Activated CD4-positive, alpha-beta T cell treated with anti-CD3 and anti-CD28 coated beads, Interleukin-2, Interleukin-4, amounts not matched to agents 100 ng/mL and 50 ng/mL, durations not matched to agents 16 hours and 8 hours (primary cell): ENCODE measurements at places on chromosomes 3 and 15.

DNA sequence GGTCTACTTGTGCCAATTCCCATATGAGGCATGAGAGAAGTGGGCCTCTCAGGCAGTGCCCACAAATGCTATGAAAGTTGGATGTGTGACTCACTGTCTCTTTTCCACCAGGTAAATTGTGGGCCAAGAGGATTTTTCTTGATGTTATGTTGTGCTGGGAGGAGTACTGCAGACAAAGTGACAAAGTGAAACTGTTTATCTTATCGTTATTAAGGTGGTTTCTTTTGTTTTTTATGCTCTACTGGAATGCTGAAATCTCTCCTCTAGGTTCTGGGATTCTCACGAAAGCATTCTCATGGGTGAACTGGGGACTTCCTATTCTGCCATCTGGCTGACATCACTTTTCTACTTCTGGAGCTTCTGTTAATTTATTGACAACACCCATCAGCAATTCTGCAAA is 919.6 kb upstream of the EPHA6 start:
- DNase-seq, result no peak

DNA sequence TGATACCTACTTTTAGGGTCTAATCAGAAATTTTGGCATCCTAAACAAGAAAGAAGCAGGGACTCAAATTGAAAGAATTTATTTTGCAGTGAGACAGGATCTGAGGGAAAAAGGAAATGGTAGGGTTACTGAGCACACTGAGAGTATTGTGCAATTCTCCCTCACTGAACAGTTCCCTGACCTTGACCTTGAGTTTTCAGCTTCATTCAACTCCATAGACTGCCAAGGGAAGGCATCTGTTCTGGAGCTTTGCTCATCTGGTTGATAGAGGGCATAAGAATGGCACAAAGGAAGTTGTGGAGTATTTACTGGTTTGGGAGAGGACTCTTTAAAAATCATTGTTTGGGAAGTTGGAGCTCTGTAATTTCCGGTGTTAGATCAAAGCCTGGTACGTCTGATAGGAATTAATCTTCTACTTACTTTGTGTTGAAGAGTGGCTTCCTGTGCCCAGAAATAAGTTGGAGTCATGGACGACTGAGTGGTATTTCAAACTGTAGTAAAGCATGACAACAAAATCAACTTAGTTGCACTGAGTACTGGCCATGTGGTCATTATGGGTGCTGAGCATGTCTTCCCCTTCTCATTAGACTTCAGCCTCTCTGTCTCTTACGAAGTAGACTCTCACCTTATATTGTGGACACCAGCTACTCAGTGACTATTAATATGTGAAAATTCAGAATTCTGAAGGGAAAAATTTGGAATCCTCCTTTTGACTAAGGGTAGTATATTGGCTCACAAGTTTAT is 40.8 kb downstream of the CLDN1 start:
- no peak for DNase-seq

DNA sequence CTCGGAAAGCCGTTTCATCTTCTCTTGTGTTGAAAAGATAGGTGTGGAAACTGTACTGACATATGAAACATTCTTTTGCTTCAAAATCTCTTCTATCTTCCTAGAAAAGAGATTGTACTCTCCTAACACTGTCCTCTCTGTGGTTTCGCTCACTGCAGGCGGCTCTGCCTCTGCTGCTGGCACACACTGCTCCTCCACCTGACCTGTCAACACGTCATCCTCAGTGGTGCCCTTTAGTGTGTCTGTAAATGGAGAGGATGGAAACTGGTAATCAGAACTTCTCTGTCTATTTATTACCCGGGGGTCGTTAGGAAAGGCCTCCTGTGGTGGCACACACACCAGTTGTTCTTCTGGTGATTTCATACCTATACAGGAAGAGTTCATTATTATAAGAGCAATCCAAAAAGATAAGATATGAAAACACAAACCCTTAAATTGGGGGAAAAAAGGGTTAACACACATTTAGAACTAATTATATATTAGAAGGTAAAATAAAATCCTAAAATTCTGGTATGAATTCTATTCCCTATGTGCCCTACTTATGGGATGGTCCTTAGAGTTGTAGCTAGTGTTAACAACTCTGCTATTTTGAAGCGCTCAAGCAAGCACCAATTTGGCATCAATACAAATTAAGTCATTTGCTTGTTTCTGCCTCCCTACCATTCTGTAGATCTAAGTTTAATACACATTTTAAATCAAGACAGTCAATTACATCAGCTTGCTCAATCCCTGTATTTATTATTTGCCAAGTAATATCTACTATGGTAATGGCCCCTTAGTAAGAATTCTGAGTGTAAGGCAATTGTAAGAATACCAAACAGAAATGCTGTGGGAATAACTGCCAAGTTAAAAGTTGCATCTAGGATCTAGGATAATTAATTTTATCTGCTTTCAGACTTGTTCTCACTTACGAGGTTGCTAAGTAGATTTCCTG is 49.2 kb downstream of the TASOR start:
- DNase-seq, result no peak

DNA sequence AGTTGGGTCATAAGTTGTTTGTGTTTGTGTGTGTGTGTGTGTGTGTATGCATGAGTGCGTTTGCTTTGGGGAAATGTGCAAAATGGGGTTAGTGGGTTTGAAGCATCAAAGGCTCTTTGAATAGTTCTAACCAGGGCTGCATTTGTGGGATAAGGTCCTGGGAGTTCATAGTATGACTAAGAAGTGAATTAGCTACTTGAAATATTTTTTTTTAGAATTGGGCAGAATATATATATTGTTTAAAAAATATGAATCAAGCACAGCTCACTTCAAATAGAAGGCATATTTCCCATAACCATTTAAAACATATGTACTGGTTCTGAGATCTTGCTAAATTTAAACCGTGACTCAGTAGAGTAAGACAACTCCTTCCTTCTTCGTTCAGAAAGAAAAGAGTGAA is 43.1 kb downstream of the IGF2BP2 start:
- no peak for DNase-seq

DNA sequence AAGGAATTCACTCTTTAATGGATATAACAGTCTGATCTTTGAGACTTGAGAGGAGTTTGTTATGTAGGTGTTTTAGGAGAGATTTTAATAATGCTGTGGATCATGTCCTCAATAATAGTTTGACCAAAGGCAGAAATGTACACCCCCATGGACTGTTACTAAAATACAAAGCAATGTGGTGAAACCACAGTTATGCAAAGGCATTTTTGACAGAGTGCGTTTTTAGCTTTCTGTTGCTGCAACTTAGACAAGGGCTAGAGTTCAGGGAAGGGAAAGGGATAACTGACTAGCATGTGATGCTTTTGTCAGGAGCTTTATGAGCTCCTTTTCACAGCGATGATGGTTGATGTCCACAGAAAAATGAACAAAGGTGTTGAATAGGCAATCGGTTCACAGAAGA is 3.6 kb upstream of the STARD5 start:
- no peak for DNase-seq

DNA sequence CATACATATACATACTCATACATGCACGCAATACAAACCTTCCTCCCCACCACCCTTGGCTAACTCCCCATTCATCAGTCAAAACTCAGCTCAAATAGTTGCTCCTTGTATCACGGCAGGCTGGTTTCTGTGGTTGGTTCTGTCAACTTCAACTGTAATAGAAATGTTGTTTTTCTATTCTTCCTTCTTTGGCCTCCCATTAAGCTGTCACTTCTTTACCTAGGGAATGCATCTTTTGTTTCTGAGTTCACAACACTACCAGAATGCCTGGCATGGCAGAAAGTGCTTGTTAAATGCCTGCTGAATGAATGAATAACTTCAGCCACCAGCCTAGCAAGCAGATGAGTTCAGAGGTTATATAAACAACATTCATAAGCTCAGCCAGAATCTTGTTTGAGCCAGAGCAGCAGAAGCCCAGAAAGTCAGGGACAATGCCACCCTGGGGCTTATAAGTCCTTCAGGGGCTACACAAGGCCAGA is 63.1 kb downstream of the B3GALNT1 start:
- no peak for DNase-seq

- no peak for DNase-seq
Measured at GRCh38 chr3:116097226-116097625, 348.1 kb downstream of the LSAMP start.

GRCh38 chr15:69648775-69649735 is 196.4 kb downstream of the RPLP1 start:
- DNase-seq, result no peak

GRCh38 chr3:12758025-12758781 is 856 bp downstream of the TMEM40 start:
- no peak for DNase-seq

GRCh38 chr3:46829699-46830208 is 33.5 kb downstream of the MYL3 start:
- peak; percentile 24 for DNase-seq

DNA sequence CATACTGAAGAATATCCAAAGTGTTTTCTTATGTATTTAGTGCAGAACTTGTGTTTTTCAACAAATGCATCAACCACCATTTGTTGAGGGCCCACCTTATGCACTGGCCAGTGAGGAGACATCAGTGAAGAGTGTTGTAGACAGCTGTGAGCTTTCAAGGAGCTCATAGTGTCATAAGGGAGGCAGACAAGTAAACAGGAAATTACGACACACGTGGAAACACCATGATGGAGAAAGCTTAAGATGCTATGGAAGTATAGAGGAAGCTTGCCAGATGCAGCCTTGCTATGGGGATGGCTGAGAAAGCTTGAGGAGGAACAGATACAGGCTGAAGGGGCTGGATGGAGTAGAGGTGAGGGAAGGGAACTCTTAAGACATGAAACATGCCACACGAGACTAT is 50.8 kb upstream of the PSMD6 start:
- DNase-seq, result no peak

DNA sequence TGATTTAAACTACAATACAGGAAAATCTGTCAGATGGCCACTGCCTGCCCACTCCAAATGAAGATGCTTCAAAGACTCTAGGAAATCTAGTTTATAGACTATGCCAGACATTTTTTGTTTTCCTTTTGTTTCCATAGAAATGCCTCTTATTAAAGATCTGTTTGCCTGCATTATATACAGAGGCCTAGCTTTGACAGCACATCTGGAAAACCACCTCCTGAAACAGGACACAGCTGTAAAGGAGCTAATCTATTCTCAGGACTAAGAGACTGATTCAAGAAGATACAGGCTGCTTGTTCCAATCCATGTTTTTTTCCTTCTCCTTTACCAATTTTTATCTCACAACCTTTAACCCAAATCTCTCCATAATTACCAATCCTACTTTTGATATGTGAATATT is 75.3 kb upstream of the STRIT1 start:
- no peak for DNase-seq

GRCh38 chr15:27330326-27330725 is 359.3 kb downstream of the GABRG3 start:
- no peak for DNase-seq

GRCh38 chr15:41546851-41547786 is 3.1 kb upstream of the RPAP1 start:
- no peak for DNase-seq

- no peak for DNase-seq
Measured at GRCh38 chr3:182959474-182960350, 20.6 kb downstream of the DCUN1D1 start.

DNA sequence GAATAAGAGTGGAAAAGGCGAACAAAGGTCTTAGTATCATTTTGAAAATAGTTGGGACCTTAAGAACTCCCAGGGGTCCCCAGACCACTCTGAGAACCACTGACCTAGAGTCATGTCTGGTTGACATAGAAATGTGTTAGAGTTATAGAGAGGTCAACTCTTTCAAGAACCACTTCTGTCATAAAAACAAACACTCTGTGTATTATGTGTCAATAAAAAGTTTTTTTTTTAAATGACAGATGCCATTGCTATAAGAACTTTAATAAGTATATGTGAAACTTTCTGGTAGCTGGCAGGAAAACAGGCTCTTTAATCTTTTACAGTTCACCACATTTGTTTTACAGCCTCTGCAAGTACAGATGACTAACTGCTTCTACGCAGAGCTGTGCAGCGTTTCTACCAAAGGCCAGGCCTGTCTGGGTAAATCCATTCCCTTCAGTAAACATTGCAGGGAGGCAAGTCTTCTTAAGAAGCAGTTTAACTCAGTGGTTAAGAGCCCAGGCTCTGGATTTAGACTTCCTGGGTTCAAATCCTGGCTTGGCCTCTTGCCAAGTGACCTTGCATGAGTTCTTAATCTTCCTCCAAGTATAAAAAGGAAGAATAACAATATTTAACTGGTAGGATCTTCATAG is 56.6 kb downstream of the RFTN1 start:
- DNase-seq, result no peak

GRCh38 chr3:54619053-54619452 is 308.8 kb downstream of the LRTM1 start:
- no peak for DNase-seq

DNA sequence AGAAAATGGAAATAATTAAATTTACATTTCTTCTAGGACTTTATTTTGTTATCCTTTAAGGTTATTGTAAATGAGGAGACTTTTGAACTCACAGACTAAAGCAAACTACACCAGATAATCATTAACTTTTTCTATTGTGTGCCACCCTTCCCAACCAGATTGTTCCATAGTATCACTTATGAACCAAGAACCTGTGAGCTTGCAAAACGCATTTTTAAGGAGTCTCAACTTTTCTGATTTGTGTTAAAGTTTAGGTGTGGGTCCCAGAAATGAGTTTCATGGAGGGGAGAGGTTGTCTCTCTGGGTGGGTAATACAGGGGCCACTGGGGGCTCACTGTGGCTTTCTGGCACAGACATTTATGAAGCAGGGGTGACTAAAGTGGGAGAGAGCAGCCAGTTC is 75.7 kb downstream of the IGF1R start:
- DNase-seq, result no peak

DNA sequence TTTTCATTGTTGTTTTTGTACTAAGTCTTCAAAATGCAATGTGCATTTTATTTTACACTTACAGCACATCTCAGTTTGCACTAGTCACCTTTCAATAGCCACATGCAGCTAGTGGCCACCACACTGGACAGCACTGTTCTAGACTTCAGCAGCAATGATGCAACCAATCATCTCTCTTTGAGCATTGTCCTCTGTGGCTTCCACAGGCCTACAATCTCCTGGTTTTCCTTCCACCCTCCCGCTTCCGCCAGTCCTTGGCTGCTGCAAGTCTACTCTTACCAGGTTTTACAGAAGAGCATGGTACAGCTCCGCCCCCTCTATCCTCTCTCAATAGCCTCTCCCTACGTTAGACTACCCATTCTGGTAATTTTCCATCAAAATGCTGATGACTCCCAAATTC is 25.1 kb upstream of the FSIP1 start:
- no peak for DNase-seq

- no peak for DNase-seq
Measured at GRCh38 chr15:31206386-31207181, 105.1 kb upstream of the TRPM1 start.

GRCh38 chr3:136277634-136278033 is 27.5 kb downstream of the PCCB start:
- DNase-seq, result no peak

GRCh38 chr3:197293605-197294237 is 4.7 kb downstream of the DLG1 start:
- DNase-seq, result no peak

- no peak for DNase-seq
Measured at GRCh38 chr3:171790898-171791691, 19.2 kb downstream of the PLD1 start.

DNA sequence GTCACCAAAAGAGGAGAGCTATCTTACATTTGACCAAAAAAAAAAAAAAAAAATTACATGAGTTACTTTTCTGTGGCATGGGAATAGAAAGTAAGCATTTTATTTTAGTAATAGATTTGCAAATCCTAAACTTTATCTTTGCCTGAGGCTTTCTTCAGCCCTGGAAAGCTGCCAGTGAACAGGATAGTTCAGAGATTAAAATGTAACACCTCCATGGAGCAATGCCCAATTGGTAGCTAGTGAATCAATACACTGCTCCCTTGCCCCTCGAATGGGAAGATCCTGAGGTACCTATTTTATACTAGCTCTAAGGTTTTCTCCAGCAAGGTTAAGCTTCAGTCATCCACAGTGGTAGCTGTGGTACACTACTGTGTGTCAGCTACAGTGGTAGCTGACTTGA is 867.1 kb downstream of the NAALADL2 start:
- no peak for DNase-seq
